Daoy (cell line): ENCODE measurements at places on chromosomes 4 and X. TPM values are rescaled to one million over a fixed set of nuclear protein-coding genes. Genes with fewer than 3 reads are reported as not detected.

DNA sequence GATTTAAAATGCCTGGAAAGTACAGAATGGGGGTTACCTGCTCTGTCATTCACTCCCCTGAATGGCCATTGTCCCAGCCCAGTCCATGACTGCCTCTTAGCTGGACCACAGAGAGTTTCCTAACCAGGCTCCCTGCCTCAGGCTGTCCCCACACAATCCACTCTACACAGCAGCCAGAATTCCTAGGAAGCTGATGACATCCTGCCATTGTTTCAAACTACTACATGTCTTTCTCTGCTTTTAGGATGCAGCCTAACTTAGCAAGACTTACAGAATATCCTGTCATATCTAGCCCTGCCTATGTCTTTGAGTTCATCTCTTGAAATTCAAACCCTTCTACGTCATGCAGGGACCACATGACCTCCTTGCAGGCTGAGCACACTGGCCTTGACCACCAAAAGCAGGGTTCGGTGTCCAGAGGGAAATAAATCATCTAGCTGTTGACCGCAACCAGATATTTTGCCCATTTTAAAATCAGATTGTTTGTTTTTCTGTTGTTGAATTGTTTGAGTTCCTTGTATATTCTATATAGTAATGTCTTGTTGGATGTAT lies 16.1 kb upstream of the CRMP1 start:
- DNase-seq = no peak

DNA sequence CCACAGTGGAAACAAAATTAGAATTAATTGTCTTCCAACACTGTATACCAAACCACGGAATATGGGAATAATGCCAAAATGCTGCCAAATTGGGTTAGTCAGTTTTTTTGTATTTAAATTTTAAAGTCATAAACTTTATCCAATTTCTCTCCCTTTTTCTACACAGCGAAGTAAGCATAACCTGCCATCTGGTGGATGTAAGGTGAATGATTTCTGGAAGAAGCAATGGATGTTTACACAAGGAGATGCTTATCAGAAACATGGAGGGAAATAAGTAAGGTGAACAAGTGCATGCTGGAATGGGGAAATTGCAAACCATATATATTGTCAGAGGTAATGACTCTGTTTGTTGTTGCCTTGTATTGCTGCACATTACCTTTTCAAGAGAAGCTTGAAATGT lies 691.9 kb downstream of the TECRL start:
- no peak for DNase-seq

GRCh38 chr4:110344165-110344564 lies 131.8 kb upstream of the ENPEP start:
- DNase-seq = no peak

- DNase-seq = peak; percentile 31
Measured at GRCh38 chrX:24294619-24295018, 19.2 kb downstream of the SUPT20HL2 start.

DNA sequence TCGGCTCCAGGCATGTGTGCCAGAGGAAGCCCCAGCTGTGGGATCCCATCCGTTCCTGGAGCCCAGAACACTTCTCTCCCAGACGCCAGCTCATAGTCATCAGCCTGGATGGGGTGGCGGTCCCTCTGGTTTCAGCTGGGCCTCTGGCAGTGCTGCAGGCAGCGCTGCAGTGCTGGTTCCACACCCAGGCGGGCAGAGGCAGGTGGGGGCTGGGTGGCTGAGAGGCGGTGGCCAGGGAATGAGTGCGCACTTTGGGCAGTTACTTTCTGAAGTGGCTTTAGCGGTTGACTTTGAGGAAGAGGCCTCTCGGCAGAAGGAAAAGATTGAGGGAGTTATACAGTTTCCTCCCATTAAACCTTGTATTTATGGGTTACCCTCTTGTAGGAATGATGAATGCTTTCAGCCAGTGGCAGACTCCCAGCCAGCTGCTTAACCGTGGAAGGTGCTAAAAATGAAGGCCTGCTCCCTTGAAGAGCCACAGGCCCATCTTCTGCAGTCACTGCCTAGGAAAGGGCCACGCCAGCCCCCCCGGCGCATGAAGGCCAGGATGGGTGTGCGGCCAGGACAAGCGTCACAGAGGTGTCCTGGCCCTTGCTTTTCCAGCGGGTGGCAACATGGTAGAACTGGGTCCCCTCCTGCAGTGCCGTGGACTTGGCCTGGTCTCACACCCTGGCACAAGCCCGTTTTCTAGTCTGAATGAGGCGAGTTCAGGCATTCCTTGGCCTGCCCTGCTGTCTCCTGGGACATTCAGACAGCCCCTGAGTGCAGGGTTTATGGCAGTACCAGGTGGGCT lies 9.9 kb downstream of the TADA2B start:
- DNase-seq = no peak

The LRCH2 gene
- total RNA-seq = 1.3 and 2.8 TPM in 2 replicates

The CCDC120 gene
- 0.09 and 0.46 TPM in 2 replicates for total RNA-seq
